Upper lobe of left lung (tissue), 6 donors: ENCODE measurements at places on chromosomes 7 and 10.
A peak's percentile ranks its signal among the peaks of the same experiment; 100 is the strongest.

DNA sequence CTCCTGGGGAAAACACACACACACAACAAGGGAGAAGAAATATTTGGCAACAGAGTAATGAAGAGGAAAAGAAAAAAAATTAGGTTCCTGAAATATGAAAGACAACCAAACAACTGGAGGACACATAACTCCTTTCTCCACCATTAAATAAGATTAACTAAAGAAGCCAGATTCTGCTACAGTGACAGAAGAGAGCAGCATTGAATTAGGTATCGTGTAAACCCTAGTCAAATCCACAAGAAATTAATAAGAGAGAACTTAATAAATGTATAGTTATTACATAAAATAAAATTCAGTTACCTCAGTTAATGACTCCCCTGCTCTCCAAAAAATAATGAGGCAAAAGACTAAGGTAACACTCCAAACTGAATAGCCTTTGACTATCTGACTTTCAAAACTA lies 306.7 kb downstream of the CRPPA start:
- no peak for DNase-seq

DNA sequence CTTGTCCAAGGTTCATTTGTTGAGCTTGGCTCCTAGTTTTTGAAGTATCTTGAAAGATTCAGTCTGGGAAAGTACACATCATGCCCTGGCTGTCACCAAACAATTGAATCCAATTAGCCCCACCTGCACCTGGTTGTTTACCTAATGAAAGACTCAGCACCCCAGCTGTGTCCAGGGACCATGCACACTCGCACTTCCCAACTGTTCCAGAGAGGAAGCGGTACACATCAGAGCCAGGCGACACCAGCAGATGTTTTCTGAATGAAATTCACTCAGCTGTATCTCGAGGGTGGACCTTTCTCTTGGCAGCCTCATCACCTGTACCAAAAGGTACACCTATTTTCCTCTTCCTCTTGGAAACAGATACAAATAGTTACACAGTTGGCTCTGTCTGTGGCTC lies 216.4 kb upstream of the LRGUK start:
- DNase-seq = no peak

- no peak for DNase-seq
These were observed 72.7 kb downstream of the PTPRZ1 start for GRCh38 chr7:121945480-121946236.

DNA sequence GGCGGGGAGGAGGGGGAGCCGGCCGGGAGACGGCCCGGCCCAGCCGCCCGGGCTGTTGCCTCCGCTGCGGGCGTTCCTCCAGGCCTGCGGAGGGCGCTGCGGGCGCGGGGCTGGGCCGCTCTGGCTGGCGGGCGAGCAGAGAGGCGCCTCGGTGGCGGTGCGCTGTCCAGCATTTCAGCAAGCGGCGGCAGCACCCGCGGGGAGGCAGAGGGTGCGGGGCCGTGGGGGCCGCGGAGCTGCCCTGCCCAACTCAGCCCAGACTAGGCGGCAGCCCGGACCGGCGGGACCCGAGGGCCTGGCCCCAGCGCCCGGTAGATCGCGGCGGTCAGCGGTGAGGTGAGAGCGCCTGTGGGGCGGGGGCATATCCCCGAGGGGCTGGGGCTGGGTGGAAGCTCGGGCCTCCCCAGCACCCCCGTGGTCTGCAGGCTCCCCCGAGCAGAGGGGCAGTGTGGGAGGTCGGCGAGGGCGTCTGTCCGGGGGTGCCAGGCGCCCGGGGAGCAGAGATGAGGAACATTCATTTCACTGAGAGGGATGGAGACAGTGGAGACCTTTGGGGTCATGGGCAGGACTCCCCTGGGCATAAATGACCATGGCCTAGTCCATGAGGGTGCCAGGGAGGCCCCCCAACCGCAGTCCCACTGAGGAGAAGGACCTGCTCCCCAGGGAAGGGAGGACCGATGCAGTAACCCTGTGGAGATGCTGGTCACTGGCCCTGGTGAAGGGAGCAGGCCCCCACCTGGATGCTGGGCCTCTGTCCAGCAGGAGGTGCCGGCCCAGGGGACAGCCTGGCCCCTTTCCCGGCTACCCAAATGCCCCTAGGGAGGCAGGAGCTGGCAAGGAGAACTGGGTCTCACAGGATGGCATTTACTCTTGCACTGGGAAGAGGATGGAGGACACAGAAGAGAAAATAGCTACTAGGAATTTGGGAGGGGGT lies at the start of gene SRRM3:
Gene SRRM3, plus strand, starts transcription at position 165 of the 934 bp plus-strand sequence. CDS start 33,171 bp downstream, outside the sequence.
- peak; percentile 96 for DNase-seq

DNA sequence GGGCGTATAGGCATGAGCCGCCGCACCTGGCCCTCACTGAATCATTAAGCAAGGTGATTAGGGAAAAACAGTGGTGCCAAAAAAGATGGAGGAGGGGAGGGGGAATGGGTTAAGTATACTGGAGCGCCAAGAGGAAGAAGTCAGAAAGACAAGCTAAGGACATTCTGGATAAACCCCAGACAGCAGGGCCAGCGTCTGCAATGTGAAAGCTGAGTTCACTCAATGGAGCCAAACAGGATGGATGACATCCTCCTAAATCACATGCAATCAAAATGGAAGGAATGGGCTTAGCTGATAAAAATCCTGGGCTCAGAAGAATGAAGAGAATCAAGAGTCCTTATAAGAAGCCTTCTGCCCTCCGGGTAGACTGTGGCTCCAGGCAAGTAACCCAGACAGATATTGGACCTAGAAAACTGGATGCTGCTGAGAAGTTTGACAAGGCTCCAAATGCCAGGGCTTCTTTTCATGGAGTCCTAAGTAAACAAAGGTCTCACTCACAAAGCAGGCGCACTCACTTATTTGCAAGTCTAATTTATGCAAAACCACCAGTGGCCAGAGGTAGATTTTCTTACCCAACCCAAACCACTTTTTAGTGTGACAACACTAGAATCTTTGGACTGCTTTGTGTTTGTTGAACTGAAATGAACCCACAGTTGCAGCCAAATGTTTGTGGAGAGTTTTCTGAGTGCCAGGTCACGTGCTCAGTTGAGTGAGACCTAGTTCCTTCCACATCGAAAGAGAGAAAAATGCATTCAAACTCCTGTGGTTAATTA lies 519.1 kb upstream of the AUTS2 start:
- DNase-seq = no peak

DNA sequence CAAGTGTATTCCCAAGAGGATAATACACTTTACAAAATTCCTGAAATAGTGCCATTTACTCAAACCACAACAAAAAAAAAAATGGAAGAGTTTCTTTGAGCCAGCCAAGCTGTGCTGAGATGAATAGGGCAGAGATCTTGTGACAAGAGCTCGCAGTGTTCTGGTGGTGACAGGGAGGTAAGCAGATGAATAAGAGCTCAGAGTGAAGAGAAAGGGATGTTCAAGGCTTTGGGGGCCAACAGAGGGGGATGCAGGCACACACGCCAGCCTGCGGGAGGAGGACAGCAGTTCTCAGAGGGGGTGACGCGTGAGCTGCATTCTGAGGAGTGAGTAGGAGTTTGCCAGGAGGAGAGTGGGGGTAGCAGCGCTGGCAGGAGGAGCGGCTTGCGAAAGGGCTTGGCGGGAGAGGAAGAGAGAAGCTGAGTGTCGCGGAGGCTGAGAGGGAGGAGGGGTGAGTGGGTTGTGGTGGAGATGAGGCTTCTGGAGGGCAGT lies 194.4 kb upstream of the IMMP2L start:
- no peak for DNase-seq

DNA sequence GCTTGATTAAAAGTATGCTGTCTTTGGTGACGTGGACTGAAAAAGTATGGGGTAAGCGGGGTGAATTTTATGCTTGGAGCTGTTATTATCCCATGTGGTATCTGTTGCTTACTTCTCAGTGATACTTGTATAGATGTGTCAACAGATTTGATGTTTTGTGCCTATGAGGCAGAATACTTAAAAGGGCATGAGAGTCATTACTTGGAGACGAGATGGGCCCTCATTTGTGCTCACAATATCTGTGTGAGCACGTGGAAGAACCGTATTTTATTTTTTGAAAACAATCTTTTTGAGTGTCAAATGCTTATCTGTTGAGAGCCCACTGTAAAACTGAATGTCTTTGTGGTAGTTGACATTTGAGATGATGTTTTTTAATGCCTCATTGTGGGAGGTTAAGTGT lies 281.9 kb downstream of the EXOC4 start:
- DNase-seq = no peak

- DNase-seq = no peak
These were observed 6.3 kb downstream of the IFT22 start for GRCh38 chr7:101315336-101315735.

DNA sequence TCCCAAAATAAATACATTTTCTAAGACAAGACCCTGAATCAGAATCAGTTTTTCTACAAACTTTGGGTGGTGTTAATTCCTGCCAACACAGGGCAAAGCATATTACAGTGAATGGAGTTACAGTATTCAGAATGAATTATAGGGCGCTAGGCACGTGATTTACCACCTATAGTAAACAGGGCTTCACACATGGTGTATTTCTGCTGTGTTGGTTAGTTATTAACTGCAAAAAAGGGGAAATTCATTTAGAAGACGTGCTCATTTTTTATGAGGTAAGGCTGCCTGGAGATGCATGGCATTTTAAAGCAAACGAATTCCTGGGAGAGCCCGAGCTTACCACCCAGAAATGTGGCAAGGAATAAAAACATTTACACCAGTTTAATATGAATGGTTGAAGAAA lies 393.8 kb downstream of the LRMDA start:
- DNase-seq = no peak

GRCh38 chr10:19431622-19432351 lies 383.2 kb downstream of the MALRD1 start:
- no peak for DNase-seq

- DNase-seq = no peak
These were observed 162.7 kb upstream of the ITGB1 start for GRCh38 chr10:33120700-33121099.

DNA sequence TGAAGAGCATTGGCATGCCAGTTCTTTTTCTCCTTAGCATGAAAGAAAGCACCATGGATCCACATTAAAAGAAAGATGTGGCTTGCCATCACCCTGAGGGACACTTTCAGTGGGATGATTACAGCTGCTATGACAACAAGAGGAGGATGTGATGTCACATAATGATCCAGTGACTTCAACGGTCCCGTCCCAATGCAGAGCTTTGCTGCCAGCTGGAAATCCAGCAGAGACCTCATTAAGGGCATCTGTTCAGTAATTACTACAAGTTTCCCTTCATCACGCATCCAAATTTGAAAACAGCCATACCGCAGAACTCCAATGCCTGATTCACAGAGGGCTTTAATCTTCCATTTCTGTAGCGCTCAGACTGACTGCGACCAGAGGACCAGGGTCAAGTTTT lies 206.6 kb downstream of the LSM5 start:
- no peak for DNase-seq

DNA sequence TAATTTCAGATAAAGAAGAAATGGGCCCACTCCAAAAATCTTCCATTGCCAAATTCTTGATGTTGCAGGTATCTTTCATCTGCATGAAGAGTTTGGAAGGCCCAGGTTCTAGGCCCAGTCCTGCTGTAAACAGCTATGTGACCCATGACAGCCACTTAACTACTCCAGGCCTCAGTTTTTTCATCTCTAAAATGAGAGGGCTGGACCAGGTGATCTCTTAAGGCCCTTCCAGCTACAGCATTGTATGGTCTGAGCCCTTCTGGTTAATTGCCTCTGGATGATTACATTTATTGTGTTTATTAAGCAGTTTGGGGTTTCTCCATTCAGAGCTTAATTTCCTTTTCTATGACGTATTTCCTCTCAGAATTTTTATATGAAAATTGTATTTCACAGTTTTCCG lies 190.8 kb upstream of the KMT2E start:
- DNase-seq = no peak

DNA sequence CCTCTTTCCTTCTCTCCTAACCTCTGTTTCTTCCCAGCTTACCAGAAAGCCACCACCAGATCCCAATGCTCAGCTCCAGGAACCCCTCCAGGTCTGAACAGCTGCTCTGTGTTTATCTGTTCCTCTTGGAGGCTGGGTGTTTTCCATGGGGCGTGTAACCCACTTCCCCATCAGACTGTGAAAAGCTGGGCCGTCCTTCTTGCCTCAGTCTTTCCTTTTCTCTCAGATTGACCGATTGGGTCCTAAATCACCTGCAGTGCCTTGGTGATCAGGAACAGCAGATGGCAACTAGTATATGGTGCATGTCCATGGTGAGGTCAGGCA lies 4.8 kb downstream of the SH3PXD2A start:
- no peak for DNase-seq

GRCh38 chr10:110744782-110745181 lies 100.6 kb downstream of the RBM20 start:
- no peak for DNase-seq

- no peak for DNase-seq
These were observed 50.5 kb upstream of the HBP1 start for GRCh38 chr7:107118109-107118900.

DNA sequence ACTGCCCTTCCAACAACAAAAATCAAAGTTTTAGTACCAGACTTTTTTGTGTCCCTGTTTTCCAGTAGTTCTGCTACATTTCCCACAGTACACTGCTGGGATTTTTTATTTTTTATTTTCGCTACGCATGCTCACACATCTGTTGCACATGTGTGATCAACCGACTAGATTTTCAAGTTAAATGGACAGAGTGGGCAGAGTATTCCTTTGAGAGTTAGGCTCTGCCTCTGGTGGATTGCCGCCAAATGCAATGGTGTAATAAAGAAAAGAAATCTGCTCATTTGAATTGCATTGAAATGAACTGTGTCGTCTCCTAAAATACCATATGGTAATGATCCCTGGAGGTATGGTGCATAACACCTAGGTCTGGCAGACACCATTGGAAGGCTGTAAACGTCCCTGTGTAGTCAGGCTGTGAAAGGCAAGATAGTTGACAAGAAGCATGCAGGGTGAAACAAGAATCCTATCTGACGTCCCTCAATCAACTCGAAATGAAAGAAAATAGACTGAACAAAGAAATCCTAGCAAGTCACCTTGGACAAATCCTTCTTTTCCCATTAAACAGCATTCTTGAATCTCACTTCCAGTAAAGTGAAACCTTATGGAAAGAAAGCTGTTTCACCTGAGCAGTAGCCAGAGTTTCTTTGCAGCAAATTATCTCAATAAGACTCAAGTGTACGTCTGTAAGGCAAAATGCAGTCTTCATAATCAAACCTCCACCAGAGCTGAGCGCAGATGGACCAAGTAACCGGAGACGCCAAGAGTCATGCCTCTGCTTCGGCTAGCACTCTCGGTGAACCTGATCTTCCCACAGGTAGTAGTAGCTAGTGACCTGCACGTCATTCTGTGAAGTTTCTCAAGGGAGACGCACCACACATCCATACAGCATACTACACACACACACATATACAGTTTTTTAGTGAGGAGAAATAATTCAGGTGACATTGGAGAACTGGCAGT lies 357.3 kb downstream of the CRPPA start:
- no peak for DNase-seq

GRCh38 chr10:4947635-4948596 lies 15.3 kb upstream of the AKR1C1 start:
- DNase-seq = peak; percentile 42

- DNase-seq = peak; percentile 93
These were observed 704 bp downstream of the ZNRF2 start for GRCh38 chr7:30285067-30285535.

DNA sequence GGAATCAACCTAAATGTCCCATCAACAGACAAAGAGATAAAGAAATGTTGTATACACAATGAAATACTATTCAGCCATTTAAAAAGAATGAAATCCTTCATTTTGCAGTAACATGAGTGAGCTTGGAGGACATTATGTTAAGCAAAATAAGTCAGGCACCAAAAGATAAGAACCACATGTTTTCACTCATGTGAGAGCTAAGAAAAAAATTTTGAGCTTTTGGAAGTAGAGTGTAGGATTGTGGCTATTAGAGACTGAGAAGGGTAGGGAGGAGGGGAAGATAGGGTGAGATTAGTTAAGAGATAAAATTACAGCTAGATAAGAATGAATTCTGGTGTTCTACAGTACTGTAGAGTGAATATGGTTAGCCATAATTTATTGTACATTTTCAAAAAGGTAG lies 8.3 kb upstream of the YAE1 start:
- DNase-seq = no peak

- DNase-seq = peak; percentile 35
These were observed 101.2 kb upstream of the SEC61G start for GRCh38 chr7:54860003-54860775.
